ENCODE measurements at places on chromosomes 2 and 18.

- no peak for DNase-seq
Observed at GRCh38 chr18:34866739-34867138, 156.6 kb downstream of the DTNA start.

DNA sequence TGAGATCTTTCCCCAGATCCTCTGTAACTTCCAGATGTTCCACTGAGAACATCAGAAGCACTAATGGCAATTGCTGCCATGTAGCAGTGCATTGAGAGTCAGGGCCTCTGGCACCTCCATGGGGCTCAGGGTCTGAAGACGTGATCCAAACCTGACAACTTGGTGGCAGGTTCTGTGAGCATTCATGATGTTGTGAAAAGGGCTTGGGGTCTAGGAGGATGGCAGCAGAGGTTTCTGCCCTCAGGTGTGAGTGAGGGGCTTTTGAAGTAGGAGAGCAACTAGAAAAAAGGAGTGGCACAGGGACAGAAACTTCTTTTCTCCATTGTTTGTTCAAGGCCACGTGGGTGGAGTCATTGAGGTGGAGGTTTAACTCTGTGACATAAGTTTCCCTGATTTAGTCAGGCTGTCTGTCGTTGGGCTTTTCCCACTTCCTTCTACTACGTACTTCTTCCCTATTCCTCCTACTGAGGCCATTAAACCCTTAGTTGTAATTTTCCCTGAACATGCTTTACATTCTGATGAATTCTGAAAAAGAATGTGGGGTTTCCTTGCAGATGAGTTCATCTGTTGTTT lies 13.1 kb downstream of the CFLAR start:
- DNase-seq, result no peak

DNA sequence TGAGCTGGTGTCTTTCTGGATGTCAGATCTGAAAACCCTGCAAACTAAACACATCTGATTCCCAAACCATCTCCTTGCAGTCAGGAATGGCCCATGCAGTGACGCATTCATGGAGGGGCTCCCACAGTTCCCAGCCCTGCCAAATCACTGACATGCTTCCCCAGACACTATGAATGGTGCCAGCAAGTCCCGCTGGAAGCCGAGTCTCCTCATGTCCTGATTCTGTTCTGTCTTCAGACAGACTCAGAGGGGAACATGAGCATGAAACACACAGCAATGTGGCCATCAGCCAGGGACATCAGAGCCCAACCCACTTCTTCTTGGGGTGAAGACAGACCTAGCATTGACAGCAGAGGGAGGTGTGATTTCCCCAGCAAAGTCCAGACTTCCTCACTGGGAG lies 83.7 kb downstream of the TTC32 start:
- DNase-seq, result no peak

DNA sequence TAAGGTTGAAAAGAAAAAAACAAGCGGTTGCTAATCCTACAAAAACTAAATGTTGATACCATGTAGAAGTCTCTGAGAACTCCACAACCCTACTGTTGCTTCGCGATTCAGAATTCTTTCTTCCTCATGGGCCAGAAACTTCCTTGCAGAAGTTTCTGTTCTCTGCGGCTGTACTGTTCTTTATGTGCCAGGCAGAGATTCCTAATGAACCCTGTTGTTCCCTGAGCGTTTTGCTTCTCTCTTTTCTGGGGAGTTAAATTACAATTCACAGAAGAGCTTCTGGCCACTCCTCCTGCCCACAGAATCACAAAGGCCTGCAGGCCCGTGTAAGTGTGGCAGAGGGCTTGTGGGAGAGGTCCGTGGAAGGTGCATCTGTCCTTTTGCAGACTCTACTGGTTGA lies 1.8 kb upstream of the THNSL2 start:
- no peak for DNase-seq

- DNase-seq, result no peak
Observed at GRCh38 chr2:118121986-118122524, 33.8 kb downstream of the INSIG2 start.
